ENCODE measurements at places on chromosomes 1 and 21.

DNA sequence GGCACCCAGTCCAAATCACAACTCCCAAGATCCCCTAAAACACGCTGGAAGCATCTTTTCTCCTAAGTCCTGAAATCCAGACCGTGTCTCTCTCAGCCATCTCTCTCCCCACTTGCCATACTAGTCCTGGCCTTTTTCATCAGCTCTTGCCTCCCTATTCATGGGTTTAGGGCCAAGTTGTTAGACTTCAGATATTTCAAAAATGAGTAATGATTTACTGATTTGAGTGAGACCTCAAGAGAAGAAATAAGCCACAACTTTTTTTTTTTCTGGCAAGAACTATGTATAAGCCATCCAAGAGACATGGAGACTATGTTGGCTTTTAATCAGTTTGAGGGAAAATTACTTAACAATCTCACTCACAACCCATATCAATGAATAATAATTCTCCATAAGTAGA, 62.5 kb downstream of the TBX15 start:
- no peak for DNase-seq

GRCh38 chr1:189960769-189961168, 516.9 kb downstream of the BRINP3 start:
- DNase-seq = peak; percentile 64

GRCh38 chr1:44662683-44663030, 11.6 kb downstream of the TMEM53 start:
- no peak for DNase-seq

GRCh38 chr1:157844089-157844830, 2.7 kb upstream of the CD5L start:
- no peak for DNase-seq

GRCh38 chr1:69639159-69639558, 71.4 kb downstream of the LRRC7 start:
- DNase-seq = no peak

DNA sequence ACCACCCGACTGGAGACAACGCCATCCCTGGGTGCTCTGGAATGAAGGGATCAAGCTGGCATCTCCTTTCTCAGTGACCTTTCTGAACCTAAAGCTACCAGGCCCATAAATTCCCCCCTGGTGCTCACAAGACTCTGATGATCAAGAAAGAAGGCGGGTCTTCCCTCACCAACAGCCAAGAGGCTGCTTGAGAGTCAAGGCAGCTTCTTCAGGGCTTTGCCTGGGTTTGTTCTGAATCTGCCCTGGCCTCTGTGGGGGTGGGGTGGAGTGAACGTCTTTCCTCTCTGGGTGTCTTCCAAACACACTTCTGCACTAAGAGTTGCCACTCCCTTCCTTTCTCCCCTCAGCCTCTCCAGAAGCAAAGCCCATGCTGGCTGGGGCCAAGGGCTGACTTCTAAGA, 36.1 kb downstream of the CD247 start:
- DNase-seq = no peak

DNA sequence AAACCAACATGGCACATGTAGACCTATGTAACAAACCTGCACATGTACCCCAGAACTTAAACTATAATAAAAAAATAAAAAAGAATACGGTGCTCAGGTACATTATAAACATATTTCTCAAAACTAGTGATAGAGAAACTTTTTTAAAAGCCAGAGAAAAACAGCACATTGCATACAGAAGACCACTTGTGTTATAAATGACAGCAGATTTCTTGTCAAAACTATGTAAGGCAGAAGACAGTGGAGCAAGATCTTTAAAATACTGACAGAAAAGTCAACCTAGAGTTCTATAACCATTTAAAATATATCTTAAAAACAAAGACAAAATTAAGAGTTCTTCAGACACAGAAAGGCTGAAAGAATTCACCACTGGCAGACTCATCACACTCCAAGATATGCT, 144.7 kb downstream of the NEGR1 start:
- DNase-seq = no peak

DNA sequence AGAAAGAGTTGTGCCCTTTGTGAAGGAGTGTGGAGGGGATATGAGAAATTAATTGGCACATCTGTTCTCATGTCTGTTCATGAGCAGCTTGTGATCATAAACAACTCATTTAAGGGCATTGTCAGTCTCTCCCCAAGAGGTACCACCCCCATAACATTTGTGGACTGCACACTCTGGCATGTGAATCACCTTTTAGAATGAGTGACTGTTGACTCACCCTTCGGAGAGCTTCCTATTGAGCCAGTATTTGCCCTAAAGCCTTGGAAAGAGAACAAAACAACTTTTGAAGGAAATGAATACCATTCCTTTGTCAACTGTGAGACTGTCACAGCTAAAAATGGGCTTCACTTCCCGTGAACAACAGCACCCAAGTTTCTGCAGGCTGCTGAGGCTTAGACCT, 27.5 kb upstream of the MYSM1 start:
- no peak for DNase-seq

DNA sequence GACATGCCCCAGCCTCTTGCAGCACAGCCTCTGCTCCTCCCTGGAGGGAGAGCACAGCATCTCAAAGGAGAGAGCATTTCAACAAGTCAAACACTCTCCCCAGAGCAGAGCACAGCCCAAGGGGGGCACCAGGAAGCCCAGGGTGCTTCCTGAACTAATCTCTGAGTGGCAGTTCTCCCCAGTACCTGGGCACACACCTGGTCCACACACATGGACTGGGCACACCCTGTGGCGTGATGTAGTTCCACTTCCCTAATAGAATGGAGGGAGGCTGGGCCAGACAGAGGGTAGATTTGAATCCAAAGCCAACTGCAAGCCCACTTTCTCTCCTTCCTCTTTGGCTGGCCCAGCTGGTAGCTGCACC, 55.5 kb downstream of the CD46 start:
- DNase-seq = no peak

Data from muscle of back (tissue), 13 donors.